Fibroblast of skin of right biceps (primary cell): ENCODE measurements at places on chromosomes 2 and 18.

DNA sequence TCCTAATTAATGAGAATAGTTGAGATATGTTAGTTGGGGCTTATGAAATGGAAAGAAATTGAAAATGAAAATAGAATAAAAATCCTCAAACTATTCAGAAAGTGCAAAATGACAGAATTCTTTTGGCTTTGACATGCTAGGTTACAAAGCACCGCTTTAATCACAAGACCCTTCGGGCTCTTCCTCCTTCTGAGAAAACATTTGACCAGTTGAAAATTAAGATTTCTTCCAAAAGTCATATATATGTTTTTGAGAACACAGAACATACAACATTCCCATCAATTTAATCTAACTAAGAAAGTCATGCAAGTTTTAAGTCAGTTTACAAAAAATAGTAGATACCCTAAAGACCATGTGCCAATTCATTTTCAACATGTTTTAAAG lies 2.2 kb upstream of the SLC40A1 start:
- no peak for DNase-seq

DNA sequence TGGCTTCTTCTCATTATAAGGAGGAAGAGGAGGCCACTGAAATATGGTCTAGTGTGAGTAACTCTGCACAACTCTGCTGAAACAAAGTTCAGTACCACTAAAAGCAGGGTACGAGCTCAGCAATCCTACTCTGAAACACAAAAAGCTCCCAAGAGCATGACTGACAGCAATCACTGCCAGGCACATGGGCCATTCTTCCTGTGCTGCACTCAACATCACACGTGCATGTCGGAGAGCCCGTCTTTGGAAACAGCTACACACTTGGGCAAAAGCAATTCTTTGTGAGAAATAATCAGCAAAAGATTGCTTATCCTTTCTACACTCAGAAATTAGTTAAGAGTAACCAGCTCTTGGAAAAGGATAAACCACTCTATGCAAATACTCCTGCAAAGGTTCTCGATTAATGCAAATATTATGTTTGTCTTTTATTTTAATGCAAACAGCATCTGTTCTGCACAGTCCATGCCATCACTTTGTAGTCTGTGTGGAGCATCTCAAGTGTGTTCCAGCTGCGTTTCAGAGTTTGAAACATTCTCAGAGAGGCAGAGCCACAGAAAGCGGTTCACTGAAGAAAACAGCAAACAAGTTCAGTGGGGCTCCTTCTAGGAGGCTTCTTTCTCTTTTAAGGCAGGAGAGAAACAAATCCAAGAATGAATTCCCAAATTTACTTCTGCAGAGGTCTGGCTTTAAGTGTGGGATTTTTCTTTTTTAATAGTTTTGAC lies 145.0 kb downstream of the HDAC4 start:
- no peak for DNase-seq

GRCh38 chr18:7750095-7750663 lies 183.1 kb downstream of the PTPRM start:
- DNase-seq: no peak

- DNase-seq: no peak
These were observed 76.6 kb downstream of the CLIP4 start for GRCh38 chr2:29191817-29192216.

- peak; percentile 100 for DNase-seq
These were observed 284.5 kb downstream of the PRKCE start for GRCh38 chr2:45935791-45936622.

DNA sequence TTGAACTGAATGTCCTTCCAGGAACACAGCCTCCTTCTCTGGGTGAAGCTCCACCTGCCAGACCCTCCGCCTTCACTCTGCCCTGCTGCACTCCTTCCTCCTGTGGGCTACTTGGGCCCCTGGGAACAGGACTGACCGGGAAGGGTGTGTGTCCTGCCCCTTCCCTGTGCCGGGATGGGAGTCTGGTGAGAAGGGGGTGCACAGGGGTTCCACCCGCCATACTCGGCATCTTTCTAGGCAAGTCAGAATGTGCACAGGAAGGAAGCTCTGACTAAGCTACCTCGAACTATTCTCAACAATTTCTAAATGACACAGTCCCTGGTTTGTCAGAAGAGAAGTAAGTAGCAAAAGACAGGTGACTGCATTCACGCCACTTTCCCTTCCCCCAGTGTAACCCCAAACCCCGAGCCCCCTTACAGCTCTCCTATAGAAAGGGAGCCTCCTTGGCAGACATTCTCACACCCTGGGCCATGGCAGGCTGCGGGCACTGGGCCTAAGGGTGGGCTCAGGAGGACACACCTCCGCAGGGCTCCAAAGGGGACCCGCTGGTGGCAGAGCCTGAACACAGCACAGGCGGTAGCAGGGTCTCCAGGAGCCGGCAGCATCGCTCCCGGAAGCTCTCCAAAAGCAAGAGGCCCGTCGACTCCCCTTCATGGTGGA lies 184.1 kb downstream of the HDAC4 start:
- DNase-seq: no peak

GRCh38 chr2:151669585-151670081 lies 64.6 kb downstream of the NEB start:
- peak; percentile 3 for DNase-seq

- no peak for DNase-seq
These were observed 1.9 kb downstream of the YES1 start for GRCh38 chr18:809985-810642.

GRCh38 chr2:152064001-152064400 lies 34.8 kb downstream of the CACNB4 start:
- DNase-seq: no peak

- DNase-seq: no peak
These were observed 15.5 kb downstream of the NCK2 start for GRCh38 chr2:105760191-105760590.

DNA sequence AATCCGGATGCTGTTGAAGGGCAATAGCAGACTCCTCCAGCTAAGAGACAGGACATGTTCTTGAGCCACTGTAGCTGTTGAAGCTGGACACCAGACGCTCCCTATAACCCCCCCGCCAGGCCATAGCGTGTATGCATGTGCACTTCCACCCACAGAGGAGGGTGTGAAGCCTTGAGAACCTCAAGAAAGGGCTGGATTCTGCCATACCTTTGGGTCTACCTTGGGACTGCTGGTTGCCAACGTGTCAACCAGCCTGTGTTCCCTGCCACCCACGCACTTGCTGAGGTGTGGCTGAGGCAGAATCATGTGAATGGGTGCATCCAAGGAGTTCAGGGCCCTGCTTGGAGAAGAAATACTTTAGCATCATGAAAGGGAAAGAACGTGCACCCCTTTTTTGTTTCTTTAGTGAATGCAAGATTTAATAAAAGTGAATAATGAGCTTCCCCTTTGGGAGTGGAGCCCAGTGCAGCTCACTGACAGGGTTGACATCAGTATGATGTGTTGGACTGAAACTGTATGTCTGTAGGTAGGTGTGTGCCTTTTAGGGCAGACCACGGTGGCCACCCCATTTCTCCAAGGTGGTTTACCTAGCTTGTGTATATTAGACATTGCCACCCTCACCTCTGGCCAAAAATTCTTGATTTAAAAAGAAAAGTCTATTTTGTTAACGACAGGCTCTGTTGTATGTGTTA lies 198.3 kb downstream of the MGAT5 start:
- DNase-seq: no peak

DNA sequence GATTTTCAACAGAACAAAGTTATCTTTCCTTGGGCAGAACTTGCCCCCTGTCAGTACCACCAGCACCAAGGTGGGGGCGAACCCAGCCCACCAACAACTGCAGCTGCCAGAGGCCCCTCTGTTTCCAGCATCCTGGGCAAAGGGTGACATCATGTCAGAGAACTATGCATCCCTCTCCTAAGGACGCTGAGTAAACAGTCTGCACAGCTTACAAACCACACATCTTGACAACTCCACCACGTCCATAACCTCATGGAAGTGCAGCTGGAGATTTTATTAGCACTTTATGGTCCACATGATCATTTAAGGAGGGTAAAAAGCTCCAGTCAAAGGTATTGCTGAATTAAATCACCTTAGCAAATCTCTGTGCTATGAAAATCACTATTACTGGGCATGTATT lies 40.4 kb downstream of the PIEZO2 start:
- no peak for DNase-seq

DNA sequence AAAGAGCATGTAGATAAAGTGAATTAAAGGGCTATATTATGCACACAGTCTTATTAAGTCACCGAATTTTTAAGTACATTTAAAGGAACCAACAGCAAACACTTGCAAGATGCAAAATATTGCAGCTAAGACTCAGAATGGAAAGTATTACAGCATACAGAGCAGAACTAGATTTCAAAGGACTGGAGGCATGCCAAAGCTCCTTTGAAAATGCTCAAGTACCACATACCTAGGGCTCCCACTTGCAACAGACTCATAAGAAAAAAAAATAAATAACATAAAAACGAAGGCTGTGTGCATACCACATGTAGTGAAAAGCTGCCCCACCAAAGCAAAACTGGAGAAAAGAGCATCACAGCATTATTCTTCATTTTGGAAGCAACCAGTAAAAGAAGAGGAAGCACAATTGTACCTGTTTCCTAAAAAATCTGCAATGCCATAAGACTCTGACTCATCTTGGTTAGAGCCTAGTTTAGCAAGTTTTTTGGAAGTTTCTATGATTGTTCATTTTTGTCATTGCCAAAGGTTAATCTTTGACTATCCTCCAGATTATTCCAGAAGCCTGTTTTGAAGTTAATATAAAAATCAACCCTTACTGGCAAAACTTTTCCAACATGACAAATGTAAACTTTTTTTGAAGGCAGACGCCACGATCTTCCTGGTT lies 306.0 kb upstream of the COL3A1 start:
- peak; percentile 85 for DNase-seq

- peak; percentile 97 for DNase-seq
These were observed 17.1 kb downstream of the HS6ST1 start for GRCh38 chr2:128301501-128301966.

- no peak for DNase-seq
These were observed 9.3 kb upstream of the SPATA3 start for GRCh38 chr2:230986520-230987136.

DNA sequence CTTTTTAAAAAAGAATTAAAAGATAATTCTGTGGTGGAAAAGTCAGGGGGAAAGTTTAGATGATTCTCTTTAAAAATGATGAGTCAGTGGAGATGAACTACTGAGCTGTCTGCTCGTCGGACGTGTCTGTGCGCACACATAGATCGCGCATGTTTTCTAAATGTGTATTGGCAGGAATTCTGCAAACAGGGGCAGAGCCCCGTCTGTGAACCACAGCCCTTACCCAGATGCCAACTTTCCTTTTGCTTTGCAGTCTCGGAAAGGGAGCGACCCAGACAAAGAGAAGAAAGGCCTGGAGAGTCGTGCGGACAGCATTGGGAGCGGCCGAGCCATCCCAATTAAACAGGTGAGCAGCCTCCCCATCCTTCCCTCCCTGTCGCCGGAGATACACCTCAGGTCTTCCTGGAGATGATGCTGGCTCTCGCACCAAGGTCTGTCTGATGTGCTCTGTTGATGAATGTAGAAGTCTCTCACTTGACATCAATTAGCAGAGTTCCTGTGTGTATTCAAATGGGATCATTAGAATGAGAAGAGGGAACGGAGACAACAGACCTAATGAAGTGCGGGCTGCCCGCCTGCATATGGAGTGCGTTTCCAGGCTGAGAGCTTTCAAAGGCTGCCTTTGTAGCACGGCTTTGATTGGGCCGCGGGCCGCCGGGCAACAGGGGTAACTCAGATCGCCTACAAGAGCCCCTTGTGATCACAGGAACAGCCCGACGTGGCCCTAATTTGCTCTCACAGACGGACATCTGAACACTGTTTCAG lies 313.3 kb downstream of the AGAP1 start:
- DNase-seq: peak; percentile 45

GRCh38 chr2:146366276-146366675 lies 1478.6 kb upstream of the ACVR2A start:
- DNase-seq: peak; percentile 60

GRCh38 chr2:46492301-46492700 lies 12.9 kb downstream of the TMEM247 start:
- DNase-seq: no peak

DNA sequence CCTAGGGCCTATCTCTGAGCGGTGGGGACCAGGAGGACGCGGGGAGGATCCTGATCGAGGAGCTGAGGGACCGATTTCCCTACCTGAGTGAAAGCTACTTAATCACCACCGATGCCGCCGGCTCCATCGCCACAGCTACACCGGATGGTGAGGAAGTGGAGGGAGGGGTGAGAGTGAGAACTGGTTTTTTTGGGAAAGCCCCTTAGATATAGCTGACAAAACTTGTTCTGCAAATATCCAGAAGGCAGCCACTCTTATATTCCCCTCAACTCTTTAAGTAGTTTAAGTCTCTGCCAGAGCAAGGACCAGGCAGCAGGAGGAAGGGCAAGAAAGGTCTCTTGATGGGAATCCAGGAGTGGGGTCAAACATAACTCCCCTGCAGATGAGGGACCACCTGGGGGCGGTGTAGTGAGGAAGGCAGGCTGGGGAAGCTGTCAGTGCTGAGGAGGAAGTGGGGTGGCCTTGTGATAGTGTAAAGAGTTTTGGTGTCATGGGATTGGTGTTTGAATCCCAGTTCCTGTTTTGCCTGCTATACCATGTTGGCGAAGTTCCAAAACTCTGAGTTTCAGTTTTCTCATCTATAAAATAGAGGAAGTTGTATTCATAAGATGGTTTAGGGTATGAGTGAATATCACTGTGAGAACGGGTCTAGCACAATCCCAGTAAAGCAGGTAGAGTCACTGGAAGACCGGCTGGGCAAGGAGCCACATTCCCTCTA lies 3.4 kb downstream of the NAGK start:
- no peak for DNase-seq

GRCh38 chr18:50528806-50529205 lies 31.1 kb upstream of the MAPK4 start:
- DNase-seq: no peak
